ENCODE measurements at places on chromosomes 12 and 14. TPM values are rescaled to one million over a fixed set of nuclear protein-coding genes. Genes with fewer than 3 reads are reported as not detected.

DNA sequence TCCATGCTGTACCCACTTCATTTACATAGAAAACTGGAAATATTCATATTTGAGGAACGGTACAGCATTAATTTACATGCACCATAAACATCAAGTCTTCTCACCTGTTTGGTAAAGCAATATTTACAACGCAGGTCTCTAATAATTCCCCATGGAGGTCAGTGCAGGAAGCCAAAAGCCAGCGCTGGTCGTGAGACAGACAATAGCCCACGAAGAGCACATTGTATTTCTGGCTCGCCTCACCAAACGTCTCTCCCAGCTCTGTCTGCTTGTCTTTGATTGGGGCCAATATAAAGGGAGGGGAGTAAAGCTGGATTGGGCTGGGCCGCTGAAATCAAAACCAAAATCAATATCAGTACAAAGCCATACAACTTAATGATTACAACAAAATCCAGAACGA, 302.1 kb downstream of the MED13L start:
- DNase-seq: no peak

GRCh38 chr12:75322464-75322863, 7.7 kb downstream of the CAPS2 start:
- DNase-seq: no peak

GRCh38 chr12:88247241-88247643, 105.1 kb downstream of the TMTC3 start:
- no peak for DNase-seq

SPX gene
- total RNA-seq: 10.0 TPM

- DNase-seq: no peak
Measured at GRCh38 chr14:53110096-53110495, 43.0 kb downstream of the DDHD1 start.

KLRD1 gene
- total RNA-seq: 1.1 TPM

DNA sequence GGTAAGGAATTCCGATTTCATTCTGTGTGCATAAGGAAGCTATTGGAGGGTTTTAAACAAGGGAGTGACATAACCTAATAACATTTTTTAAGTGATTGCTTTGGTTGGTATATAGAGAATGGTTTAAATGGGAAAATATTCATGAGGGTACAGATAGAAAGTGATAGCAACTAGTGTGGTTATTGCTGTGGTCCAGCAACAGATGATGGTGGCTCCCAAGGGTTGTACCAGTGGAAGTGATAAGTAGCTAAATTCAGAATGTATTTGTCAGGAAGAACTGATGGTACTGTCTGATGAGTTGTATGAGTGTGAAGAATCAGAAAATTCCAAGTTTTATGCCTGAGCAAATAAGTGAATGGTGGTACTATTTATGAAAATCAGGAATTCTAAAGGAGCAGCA, 2.6 kb upstream of the CNOT2 start:
- no peak for DNase-seq

ETFRF1 gene
- 41.9 TPM for total RNA-seq

SSPN gene
- 118 TPM for total RNA-seq

- DNase-seq: no peak
Measured at GRCh38 chr12:94832780-94833681, 170.5 kb downstream of the NDUFA12 start.

GRCh38 chr14:31060253-31060875, 34.2 kb upstream of the STRN3 start:
- DNase-seq: no peak

GRCh38 chr12:140162-140561, 73.6 kb downstream of the IQSEC3 start:
- no peak for DNase-seq

Data from cardiac septum (tissue), 1 donor.